ENCODE measurements at places on chromosomes 12 and 14. TPM values are rescaled to one million over a fixed set of nuclear protein-coding genes. Genes with fewer than 3 reads are reported as not detected.
A peak's percentile ranks its signal among the peaks of the same experiment; 100 is the strongest.

Gene RPGRIP1
- not detected for total RNA-seq

Gene KDM2B
- 72.7 TPM for total RNA-seq

Gene CCDC175
- not detected for total RNA-seq

Gene SPIC
- total RNA-seq, result not detected

DNA sequence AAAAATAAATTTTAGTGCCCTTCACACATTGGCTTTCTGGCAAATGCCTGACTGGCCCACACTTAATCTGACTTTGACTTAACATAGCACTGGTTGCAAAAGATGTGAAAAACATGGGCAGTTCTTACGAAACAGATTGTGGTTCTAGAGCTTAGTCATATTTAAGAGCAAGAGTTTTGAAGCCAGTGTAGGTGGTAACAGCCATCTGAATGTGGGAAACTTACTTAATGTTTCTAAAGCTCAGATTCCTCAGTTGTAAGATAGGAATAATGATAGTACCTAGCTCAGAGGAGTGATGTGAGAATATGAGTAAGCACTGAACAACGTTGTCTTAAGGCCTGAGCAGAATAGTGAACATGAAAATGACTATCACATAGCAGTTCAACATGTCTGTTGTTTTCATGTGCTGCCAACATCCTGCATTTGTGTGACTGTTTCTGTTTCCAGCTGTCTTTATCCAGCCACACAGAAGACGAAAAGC, 262.7 kb downstream of the SYT1 start:
- no peak overlapping the region for H3K4me3 ChIP-seq
- no peak overlapping the region for H3K27ac ChIP-seq
- DNase-seq, result no peak
- H3K27me3 ChIP-seq, result no peaks in the 10 kb centered on the region
- H3K36me3 ChIP-seq, result no peaks in the 10 kb centered on the region

DNA sequence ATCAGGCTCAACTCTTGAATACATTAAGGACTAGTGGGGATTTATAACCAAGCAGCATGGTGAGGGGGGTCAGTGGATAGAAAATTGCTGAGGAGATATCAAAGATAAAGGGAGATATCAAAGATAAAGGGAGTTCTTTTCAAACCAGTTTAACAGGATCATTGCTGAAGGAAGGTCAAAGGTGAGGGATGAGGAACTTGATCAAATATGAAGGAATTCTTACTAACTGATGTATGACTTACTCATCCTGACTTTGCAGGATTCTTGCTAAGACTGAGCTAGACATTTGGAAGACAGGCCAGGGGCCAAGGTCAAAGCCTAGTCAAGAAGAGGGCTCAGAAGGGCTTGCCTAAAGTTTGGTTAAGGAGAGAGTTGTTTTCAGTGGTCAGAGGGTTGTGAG, 4.8 kb downstream of the ABHD4 start:
- H3K36me3 ChIP-seq, result peaks cover 30% of the 10 kb centered on the region
- DNase-seq, result no peak
- H3K4me3 ChIP-seq, result no peak overlapping the region
- H3K4me1 ChIP-seq, result peaks cover 28% of the 10 kb centered on the region

DNA sequence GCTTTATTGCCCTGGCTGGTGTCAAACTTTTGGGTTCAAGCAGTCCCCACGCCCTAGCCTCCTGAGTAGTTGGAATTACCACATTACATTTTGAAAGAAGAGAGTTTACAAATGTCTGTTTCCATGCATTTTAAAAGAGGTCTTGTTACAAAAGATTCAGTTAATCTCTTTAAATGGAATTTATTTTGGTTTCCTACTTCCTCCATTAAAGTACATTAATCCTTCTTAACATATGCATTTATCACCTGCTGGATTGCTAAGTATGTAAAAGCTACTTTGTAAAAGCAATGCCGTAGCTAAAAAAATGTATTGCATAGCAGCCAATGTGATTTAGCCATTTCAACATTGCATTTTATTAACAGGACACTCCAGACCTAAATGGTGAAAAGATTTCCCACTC, 80.4 kb downstream of the PDE3A start:
- no peaks in the 10 kb centered on the region for H3K27me3 ChIP-seq
- DNase-seq, result no peak
- no peaks in the 10 kb centered on the region for H3K4me1 ChIP-seq
- no peak overlapping the region for H3K4me3 ChIP-seq

- H3K36me3 ChIP-seq, result no peaks in the 10 kb centered on the region
- H3K4me3 ChIP-seq, result no peak overlapping the region
- no peaks in the 10 kb centered on the region for H3K27me3 ChIP-seq
- no peak for DNase-seq
Observed at GRCh38 chr12:1801303-1801975, 18.9 kb upstream of the LRTM2 start.

GRCh38 chr12:108772247-108772646, 40.9 kb upstream of the CORO1C start:
- H3K27ac ChIP-seq, result no peak overlapping the region
- H3K4me1 ChIP-seq, result peaks cover 6% of the 10 kb centered on the region
- no peak overlapping the region for H3K4me3 ChIP-seq
- H3K36me3 ChIP-seq, result no peaks in the 10 kb centered on the region

- H3K36me3 ChIP-seq, result peaks cover 72% of the 10 kb centered on the region
- no peak overlapping the region for H3K27ac ChIP-seq
- H3K4me3 ChIP-seq, result no peak overlapping the region
- peaks cover 20% of the 10 kb centered on the region for H3K4me1 ChIP-seq
Observed at GRCh38 chr12:124475295-124476010, 92.0 kb downstream of the NCOR2 start.

DNA sequence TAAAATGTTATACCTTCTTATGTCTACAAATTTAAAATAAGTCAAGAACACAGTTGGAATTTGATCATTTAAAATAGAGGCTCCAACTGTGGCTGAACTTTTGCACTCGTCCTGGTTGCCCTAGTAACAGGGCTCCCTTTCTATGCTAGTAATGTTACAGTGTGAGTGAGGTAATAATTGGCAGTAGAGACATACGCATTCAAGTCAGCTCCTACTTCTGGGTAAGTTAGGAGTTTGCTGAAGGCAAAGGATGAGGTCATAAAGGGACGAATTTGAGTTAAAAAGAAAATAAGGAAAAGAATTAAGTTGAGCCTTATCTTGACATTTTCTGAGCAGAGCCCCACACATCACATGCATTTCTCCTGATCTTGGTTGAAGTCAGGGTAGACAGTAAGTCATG, 129.1 kb downstream of the TMEM117 start:
- H3K27me3 ChIP-seq, result no peaks in the 10 kb centered on the region
- H3K4me1 ChIP-seq, result no peaks in the 10 kb centered on the region
- H3K4me3 ChIP-seq, result no peak overlapping the region
- no peaks in the 10 kb centered on the region for H3K36me3 ChIP-seq
- no peak overlapping the region for H3K27ac ChIP-seq

- H3K27ac ChIP-seq, result no peak overlapping the region
- no peaks in the 10 kb centered on the region for H3K27me3 ChIP-seq
Observed at GRCh38 chr14:40119321-40119720, 687.1 kb upstream of the FBXO33 start.

DNA sequence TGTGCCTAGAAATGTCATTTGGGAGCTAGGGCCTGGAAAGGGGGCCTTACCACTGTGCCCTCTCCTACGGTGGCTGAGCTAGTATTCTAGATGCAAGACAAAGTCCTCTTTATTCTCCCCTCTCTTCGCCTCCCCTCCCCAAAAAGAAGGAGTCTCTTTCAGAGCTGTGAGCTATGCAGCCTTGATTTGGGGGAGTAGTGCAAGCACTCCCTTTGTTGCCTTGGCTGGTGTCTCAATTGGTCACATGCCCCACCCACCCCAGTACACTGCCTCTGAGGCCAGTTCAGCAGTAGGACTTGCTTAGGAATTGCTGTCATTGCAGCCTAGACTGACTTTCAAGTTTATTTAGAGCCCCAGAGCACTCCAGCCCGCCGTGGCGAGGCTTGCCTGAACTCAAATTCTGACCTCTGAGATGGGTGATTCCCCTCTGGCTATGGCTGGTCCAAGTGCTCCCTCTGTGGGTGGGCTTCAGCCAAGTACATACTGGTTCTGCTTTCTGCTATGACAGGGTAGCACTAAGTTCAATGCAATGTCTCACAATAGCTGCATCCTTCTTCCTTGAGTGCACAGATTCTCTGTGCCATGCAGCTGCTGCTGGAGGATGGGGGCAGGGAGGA, 37.0 kb upstream of the FBXO33 start:
- no peaks in the 10 kb centered on the region for H3K4me1 ChIP-seq
- no peak overlapping the region for H3K4me3 ChIP-seq
- H3K27me3 ChIP-seq, result peaks cover 14% of the 10 kb centered on the region
- H3K27ac ChIP-seq, result no peak overlapping the region
- H3K36me3 ChIP-seq, result no peaks in the 10 kb centered on the region
- peak; percentile 15 for DNase-seq

- no peak for DNase-seq
- no peak overlapping the region for H3K4me3 ChIP-seq
- no peak overlapping the region for H3K27ac ChIP-seq
- peaks cover 17% of the 10 kb centered on the region for H3K4me1 ChIP-seq
- peaks cover 1% of the 10 kb centered on the region for H3K36me3 ChIP-seq
- H3K27me3 ChIP-seq, result peaks cover 7% of the 10 kb centered on the region
Observed at GRCh38 chr12:68405343-68405781, 73.2 kb upstream of the MDM1 start.

DNA sequence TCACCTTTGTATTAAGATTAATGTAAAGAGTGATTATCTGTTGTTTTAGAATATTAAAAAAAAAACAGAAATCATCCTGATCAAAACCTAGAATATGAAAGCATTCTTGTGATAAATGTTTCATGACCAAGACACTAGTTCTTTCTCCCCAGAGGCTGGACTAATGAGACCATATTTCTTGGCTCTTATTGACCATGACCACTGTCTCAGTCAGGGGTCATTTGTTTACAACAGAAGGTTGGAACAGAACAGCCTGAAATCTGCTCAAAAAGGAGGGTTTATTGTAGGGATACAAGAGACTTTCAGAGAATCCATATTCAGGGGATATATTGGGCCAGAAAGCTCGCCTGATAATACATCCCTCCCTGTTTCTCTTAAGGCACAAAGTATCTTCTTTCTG, 87.7 kb downstream of the TMEM30B start:
- H3K27me3 ChIP-seq, result peaks cover 57% of the 10 kb centered on the region
- no peak overlapping the region for H3K27ac ChIP-seq
- no peaks in the 10 kb centered on the region for H3K36me3 ChIP-seq
- H3K4me1 ChIP-seq, result peaks cover 9% of the 10 kb centered on the region

DNA sequence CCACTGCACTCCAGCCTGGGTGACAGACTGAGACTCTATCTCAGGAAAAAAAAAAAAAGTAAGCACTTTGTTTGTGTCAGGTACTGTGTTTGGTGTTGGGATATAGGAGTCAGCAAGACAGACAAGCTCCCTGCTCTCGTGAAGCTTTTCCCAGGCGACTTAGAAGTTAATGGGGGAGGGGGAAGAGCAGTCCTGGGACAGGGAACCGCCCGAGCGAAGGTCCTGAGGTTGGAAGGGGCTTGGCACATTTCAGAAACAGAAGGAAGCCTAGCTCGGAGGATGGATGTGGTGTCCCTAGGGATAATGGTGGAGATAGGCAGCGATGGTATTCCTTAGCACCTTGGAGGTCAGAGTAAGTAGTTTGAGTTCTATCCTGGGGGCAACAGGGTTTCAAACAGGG, 8.5 kb upstream of the COX6A1 start:
- peaks cover 7% of the 10 kb centered on the region for H3K4me1 ChIP-seq
- H3K27me3 ChIP-seq, result peaks cover 2% of the 10 kb centered on the region
- no peak overlapping the region for H3K27ac ChIP-seq
- H3K4me3 ChIP-seq, result no peak overlapping the region
- no peaks in the 10 kb centered on the region for H3K36me3 ChIP-seq
